ENCODE measurements at places on chromosomes 3 and 15.

DNA sequence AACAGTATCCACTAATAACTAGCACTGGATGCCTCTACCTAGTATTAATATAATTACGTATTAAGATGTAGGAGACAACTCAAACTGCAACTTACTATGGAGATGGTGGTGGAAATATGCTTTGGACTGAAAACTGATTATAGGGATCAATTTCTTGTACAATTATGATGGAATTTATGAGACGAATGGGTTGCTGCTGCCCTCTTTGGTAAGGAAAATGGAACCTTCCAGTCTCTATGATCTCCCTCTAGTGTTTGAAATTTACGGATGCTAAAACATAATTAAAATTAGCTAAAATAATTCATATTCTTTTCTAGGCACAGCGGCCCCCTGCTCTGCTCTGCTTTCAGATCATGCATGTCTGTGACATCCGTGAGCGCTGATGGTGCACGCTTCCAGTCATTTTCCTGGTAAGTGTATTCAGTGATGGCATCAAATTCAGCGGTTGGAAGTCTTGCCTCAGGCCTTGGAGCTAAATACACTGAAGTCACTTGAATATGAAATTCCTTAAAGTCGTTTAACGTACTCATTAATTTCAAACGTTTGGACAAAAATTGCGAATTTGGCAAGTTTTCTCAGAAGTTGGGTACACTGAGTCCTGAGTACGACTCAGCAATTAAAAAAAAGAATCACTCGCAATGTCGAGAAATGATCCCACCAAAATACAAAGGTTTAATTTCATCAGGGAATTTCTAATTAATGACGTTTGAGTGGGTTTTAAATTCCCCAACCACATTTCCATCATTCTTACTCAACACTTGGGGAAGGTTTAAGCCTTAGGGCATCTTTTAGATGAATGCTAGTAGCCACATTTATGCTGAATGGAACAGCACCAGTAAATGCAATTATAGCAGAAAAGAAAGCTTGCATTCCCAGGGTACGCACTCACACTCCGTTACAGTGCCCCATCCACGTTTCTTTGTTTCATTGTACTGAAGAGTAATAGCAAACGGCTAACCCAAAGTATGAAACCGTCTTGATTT, 132.6 kb downstream of the NR2F2 start:
- DNase-seq: no peak

DNA sequence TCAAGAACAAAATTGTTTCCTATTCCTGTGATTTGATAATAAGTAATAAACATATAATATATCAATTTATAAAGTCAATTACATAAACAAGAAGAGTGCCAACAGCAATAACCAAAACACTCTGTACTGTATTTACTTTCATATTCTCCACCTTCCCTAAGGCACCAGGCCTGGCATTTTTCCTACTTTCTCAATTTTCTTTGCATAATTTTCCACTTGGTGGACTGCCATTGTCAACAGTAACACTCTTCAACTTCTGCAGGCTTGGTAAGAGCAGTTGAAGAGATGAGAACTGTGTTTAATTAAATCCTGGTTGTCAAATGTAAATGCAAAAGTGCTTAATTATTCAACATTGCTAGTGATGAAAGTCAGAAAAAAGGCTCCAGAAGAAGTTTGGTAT, 229.8 kb upstream of the PLSCR5 start:
- no peak for DNase-seq

DNA sequence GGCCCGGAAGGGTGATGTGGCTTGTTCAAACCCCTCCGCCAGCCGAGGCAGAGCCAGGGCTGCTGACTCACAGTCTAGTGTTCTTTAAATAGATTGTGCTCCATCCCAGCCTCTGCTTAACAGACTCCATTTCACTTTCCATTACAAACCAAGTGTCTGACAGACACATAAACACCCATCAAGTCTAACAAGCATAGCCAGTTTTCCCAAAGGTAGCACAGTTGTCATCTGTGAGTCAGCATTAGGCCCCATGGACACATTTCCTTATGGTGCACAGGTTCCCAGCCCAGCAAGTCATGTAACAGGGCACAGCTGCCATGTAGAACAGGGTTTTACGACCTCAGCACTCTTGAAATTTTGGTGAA, 109.9 kb upstream of the RAP2B start:
- DNase-seq: no peak

DNA sequence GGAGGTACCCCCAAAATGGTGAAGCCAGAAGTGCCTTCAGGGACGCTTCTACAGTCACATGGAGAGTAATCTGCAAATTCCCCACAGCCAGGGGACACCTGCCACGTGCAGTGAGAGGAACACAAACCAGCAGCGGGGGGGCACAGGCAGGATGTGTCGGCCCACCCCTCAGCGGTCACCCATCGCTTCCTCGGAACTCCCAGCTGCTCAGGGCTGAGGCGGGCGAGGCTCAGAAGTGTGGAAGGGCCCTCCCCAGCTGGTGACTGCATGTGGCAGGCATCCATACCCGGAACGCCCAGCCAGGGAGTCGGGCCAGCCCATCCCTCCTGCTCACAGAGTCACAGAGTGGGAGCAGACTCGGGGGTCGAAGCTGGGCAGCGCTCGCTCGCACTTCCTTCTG, 63.7 kb downstream of the SLC12A8 start:
- DNase-seq: no peak

GRCh38 chr3:137694836-137695235, 69.3 kb upstream of the SOX14 start:
- no peak for DNase-seq

GRCh38 chr3:40908612-40909011, 290.7 kb upstream of the CTNNB1 start:
- DNase-seq: no peak

GRCh38 chr3:142983318-142983717, 18.1 kb upstream of the U2SURP start:
- no peak for DNase-seq

DNA sequence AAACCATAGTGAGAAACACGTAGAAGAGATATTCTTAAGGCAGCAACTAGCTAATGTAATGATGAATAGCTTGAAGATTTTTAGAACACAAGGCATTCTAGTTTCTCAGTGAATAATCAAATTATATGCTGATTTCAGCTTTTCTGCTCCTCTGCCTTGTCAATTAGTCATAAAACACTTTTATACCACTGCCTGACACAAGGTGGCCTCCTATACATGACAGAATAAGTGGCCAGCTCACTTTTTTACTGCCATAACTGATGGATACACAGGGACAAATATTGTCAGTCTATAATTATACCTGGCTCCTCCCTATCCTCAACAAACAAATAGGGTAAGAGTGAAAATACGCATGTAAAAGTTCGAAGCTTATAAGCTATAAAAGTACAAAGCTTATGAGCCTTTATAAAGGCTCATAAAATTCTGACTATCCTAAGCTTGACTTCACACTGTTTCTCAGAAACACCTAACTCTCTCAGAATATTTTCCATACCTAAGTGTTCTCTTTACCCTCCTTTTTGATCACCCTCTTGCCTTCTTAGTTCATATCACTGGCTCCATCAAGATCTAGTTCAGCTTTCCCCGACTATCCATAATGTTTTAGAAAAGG, 81.6 kb downstream of the HERC1 start:
- no peak for DNase-seq

DNA sequence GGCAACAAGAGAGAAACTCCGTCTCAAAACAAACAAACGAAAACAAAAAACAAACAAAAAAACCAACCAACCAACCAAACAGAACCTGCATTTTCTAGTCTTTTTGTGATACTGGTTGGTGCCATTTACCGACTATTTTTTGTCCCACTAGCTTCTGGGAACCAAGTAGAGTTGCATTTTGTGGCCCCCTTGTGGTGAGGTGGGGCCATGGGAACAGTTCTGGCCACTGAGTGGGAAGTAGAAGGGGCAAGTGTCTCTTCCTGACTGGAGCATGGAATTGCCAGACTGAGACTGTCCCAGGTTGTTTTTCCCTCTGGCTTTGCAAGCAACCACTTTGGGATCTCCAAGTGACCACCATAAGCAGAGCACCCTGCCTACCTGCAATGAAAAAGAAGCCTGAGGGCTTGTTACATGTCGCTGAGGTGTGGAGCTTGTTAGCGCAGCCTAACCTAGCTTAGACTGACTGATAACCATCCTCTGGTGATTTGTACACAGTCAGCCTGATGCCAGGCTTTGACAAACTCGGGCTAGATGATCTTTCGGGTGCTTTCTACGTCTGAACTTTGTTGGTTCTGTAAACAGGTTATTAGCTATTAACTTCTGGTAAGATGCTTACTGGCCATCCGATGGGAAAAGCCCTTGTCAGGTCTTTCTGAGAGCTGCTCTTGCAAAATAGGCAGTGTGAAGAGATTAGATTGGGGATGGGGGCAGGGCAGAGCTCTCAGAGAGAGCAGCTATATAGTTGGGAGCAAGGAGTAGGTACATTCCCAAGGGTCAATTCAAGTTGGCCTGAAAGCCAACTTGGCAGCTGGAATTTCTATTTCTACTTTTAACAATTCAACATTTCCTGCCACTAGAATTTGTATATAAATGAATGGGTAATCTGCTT, 172.2 kb downstream of the SSR3 start:
- no peak for DNase-seq

DNA sequence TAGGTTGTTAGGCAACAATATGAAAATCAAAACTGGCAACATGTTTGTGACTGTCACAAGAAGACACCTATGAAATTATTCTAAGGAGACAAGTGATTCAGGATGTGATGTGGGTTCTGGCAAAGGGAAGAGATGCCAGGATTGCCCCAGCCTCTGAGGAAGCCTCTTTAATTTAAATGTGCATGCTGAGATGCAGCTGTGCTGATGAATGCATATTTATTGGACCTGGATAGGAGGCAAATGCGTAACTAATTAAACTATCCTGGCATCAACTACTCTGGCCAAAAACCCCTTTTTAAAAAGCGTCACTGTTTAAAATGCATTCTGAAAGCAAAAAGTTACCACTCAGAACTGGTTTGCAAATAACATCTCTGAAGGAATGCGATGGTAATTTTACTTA, 176.5 kb upstream of the DPH6 start:
- DNase-seq: no peak

- DNase-seq: no peak
Observed at GRCh38 chr15:61141497-61142125, 87.5 kb downstream of the RORA start.

DNA sequence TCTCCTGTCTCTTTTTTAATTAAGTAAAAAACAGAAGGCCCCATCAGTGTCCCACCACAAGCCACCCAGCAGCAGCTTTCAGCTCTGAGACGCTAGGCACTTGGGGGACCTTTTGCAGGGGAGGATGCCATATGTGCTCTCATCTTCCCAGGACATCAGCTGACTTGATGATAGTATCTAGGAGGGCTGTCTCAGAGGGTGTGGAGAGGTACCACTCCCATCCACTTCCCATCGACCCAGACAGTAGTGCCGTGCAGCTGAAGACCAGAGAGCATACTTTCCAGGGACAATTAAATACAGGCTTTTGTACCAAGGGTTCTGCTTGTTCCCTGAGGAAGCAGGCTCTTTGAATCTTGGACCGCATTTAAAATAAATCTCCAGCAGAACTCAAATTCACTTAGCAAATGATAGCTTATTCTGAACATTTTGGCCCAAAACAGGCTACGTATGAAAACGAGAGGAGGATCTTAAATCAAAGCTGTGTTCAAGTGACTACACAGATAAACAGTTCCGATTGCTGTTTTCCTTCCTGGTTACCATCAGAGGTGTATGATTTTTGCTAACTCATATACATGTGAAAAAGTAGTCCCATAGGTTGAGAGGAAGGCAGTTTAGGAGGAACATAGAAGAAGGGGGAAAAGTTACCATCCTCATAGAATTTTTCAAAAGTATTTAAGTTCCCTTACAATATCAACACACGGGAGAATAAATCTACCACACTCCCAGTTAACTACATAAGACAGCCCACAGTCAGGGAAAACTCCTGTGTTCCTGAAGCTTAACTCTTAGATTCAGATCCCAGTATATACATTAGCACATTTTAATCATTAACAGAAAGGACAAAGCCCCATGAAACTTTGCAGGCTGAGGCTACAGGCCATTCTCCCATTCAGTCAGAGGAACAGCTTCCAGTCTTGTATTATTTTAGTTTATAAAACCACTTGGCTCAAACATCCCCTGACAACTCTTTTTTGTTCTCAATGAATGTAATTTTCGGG, 9.5 kb downstream of the WNT5A start:
- DNase-seq: no peak

GRCh38 chr3:188792793-188793192, 379.0 kb upstream of the TPRG1 start:
- DNase-seq: no peak

GRCh38 chr3:10426346-10427220, 78.8 kb downstream of the ATP2B2 start:
- no peak for DNase-seq

- DNase-seq: no peak
Observed at GRCh38 chr15:55256281-55257011, 33.2 kb downstream of the RAB27A start.

- no peak for DNase-seq
Observed at GRCh38 chr3:33910031-33910430, 111.6 kb downstream of the PDCD6IP start.

- no peak for DNase-seq
Observed at GRCh38 chr3:158763421-158763820, 31.2 kb upstream of the RARRES1 start.

- no peak for DNase-seq
Observed at GRCh38 chr3:73259856-73260255, 198.4 kb downstream of the EBLN2 start.

DNA sequence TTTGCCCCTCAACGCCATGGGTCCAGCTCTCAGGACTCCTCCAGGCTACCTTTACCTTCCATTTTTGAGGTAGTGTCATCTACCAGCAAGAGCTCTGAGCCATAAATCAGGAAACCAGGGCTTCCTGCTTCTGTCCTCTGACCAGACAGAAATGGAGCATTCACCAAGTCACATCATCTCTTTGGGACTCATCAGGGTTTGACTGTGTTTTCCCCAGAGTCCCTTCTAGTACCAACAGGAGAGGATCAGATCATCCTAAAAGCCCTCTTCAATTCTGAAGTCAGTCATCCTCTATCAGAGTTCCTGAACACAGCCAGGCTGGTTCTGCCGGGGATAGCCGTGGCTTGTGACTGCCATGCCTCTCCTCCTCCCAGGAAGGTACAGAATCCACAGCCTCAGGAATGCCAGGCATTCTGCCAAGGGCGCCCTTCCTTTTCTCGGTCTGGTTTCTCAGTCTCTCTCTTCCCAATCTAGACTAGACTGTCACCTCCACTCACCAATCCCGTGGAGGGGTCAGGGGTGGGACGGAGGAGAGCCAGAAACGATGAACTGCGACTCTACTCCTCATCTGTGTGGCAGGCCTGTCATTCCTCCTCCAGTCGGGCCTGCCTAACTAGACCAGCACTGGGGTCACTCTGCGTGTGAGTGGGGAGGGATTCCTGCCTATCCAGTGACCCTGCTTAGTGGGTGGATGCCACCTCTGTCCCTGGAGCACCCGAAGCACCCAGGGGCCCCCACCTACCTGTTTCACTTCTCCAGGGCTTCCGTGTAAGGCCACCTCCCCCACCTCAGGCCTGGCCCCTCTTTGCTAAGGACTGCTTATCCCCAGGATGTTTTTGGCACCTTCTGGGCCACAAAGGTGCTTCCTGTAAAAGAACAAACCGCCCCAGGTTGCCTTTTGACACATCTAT, 30.9 kb downstream of the CCNL1 start:
- DNase-seq: no peak

- no peak for DNase-seq
Observed at GRCh38 chr3:122299872-122300460, 25.1 kb upstream of the CSTA start.

- no peak for DNase-seq
Observed at GRCh38 chr15:54571576-54571975, 593.3 kb downstream of the UNC13C start.

GRCh38 chr3:97830638-97831037, 8.8 kb downstream of the CRYBG3 start:
- no peak for DNase-seq
